Neural progenitor cell (in vitro differentiated cells): ENCODE measurements at places on chromosomes 12 and 14. TPM values are rescaled to one million over a fixed set of nuclear protein-coding genes. Genes with fewer than 3 reads are reported as not detected.

DNA sequence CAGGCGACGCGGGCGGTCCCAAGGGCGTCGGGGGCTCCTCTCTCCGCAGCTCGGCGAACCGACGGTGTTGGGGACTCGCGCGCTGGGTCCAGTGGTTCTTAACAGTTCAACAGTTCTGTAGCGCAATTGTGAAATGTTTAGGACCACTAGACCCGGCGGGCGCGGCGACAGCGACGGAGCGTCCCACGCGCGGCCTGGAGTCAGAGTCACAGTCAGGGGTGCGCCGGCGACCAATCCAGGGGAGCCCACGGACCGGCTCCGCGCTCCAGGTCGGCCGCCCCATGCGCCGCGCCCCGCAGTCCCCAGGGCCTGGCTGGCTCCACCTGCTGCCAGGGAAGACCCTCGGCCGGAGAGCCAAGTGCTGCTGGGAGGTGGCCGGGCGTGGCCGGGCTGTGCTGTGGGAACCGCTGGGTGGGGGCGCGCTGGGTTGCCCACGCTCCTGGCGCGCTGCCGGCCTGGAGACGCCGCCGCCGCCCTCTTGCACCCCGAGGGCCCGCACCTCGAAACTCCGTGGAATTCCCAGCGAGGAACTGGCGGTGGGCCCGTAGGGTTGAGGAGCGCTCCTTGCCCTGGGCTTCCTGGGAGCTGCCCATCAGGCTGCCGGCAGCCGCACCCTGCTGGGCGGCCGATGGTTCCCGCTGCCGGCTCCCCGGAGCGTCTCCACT lies 20.9 kb upstream of the KIF26A start:
- peak overlapping the region; percentile 44 for H3K4me3 ChIP-seq
- H3K36me3 ChIP-seq, result no peaks in the 10 kb centered on the region
- no peaks in the 10 kb centered on the region for H3K4me1 ChIP-seq
- no peak overlapping the region for H3K27ac ChIP-seq

DNA sequence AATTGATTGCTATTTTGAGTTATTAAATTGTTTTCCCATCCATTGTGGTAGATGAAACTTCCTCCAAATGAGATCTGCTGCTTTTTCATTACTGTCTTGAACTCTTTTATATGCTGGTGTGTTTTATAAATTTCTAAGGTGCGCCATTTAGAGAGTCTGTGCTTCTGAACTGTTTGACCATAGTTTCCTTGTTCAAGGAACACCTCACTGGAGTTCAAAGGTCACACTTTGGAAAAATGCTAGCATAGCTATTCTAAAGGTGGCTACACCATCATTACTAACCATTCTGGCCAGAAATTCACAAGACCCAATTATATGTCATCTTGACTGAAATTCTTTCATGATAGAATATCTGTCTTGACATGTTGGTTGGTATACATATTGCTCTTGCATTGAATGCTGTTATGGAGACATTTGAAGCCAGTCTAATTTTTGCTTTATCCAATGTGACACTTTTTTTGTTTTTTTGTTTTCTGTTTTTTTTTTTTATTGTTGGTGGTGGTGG lies 269.5 kb downstream of the PAWR start:
- no peaks in the 10 kb centered on the region for H3K36me3 ChIP-seq
- no peak overlapping the region for H3K4me3 ChIP-seq
- H3K27ac ChIP-seq, result no peak overlapping the region
- H3K27me3 ChIP-seq, result no peaks in the 10 kb centered on the region
- DNase-seq, result no peak

The ENDOU gene
- not detected in 2 replicates for total RNA-seq

- H3K4me1 ChIP-seq, result peaks cover 5% of the 10 kb centered on the region
- no peaks in the 10 kb centered on the region for H3K36me3 ChIP-seq
- H3K4me3 ChIP-seq, result no peak overlapping the region
- no peak for DNase-seq
- no peaks in the 10 kb centered on the region for H3K27me3 ChIP-seq
Measured at GRCh38 chr14:27668531-27668930, 1070.7 kb upstream of the NOVA1 start.

GRCh38 chr12:40261937-40262336 lies 37.1 kb downstream of the LRRK2 start:
- H3K27me3 ChIP-seq, result no peaks in the 10 kb centered on the region
- H3K4me1 ChIP-seq, result no peaks in the 10 kb centered on the region
- no peaks in the 10 kb centered on the region for H3K36me3 ChIP-seq
- H3K27ac ChIP-seq, result no peak overlapping the region

DNA sequence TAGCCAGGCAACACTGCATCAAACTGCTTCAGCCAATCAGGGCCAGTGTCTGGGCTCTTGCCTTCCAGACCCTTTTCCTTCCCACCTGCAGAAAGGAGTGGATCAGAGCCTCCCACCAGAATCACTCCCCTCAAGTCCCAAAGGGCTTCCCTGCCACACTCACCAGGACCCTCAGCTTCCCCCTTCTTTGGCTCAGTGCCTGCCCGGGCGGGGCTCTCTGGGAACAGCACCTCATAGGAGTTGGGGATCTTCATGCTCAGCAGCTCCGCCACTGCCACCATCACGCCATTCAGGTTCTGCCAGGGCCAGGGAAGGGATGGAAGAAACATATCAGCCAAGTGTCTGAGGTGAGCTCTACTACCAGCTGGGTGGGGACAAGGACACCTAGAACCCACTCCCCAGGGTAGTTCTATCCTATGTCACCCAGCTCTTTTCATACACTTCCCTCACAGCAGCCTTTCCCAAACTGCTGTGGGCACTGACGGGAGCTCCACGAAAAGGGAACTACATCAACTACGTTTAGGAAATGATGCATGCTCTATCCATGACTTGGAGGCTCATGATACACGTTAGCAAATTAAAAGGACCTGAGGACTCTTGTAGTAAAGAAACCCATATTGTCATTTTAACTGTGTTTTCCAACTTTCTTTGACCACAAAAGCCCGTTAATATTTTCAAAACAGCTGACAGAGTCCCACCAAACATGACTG lies 9.4 kb upstream of the PRKAG1 start:
- no peaks in the 10 kb centered on the region for H3K27me3 ChIP-seq
- no peak for DNase-seq
- no peaks in the 10 kb centered on the region for H3K4me1 ChIP-seq
- H3K27ac ChIP-seq, result no peak overlapping the region

The RHOF gene
- total RNA-seq, result 20.1 and 30.8 TPM in 2 replicates

The IKBIP gene
- total RNA-seq, result 31.1 and 51.6 TPM in 2 replicates

- no peak overlapping the region for H3K4me3 ChIP-seq
- no peaks in the 10 kb centered on the region for H3K27me3 ChIP-seq
- peaks cover 20% of the 10 kb centered on the region for H3K4me1 ChIP-seq
- H3K27ac ChIP-seq, result no peak overlapping the region
- no peaks in the 10 kb centered on the region for H3K36me3 ChIP-seq
- peak; percentile 89 for DNase-seq
Measured at GRCh38 chr12:57452937-57453509, 2.1 kb upstream of the INHBE start.

The MON2 gene
- 44.2 and 62.3 TPM in 2 replicates for total RNA-seq

- no peak for DNase-seq
- H3K27me3 ChIP-seq, result no peaks in the 10 kb centered on the region
- H3K4me3 ChIP-seq, result no peak overlapping the region
- H3K4me1 ChIP-seq, result peaks cover 41% of the 10 kb centered on the region
Measured at GRCh38 chr12:24039113-24039525, 89.6 kb upstream of the SOX5 start.

GRCh38 chr14:83207550-83207949 lies 1673.9 kb upstream of the SEL1L start:
- no peaks in the 10 kb centered on the region for H3K4me1 ChIP-seq
- no peaks in the 10 kb centered on the region for H3K27me3 ChIP-seq
- H3K27ac ChIP-seq, result no peak overlapping the region
- no peak for DNase-seq

DNA sequence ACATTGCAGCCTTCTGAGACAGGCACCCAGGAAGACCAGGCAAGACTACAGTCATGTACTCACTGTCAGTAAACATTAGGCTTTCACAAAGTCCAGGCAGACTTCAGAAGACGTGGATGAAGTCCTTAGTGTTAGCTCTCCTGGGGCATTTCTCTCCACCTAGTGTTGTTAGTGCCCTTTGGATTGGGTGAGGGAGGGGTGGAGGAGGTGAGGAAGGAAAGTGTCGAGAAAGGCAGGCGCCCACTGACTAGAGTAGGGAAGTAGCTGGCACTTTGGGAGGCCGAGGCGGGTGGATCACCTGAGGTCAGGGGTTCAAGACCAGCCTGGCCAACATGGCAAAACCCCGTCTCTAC lies 20.2 kb downstream of the TMEM229B start:
- peaks cover 4% of the 10 kb centered on the region for H3K4me1 ChIP-seq
- H3K36me3 ChIP-seq, result no peaks in the 10 kb centered on the region
- H3K27ac ChIP-seq, result no peak overlapping the region

The WSCD2 gene
- total RNA-seq, result 3.0 and 6.6 TPM in 2 replicates

The ARHGAP5 gene
- 131 and 202 TPM in 2 replicates for total RNA-seq

- H3K36me3 ChIP-seq, result no peaks in the 10 kb centered on the region
- H3K27me3 ChIP-seq, result peaks cover 98% of the 10 kb centered on the region
- H3K4me1 ChIP-seq, result peaks cover 28% of the 10 kb centered on the region
- peak; percentile 75 for DNase-seq
- no peak overlapping the region for H3K27ac ChIP-seq
Measured at GRCh38 chr12:80709811-80710726, 2.6 kb downstream of the MYF6 start.

The PIWIL1 gene
- total RNA-seq, result not detected in 2 replicates

GRCh38 chr12:58099476-58099875 lies 158.1 kb downstream of the ATP23 start:
- DNase-seq, result no peak
- H3K27me3 ChIP-seq, result no peaks in the 10 kb centered on the region
- H3K4me1 ChIP-seq, result no peaks in the 10 kb centered on the region
- H3K27ac ChIP-seq, result no peak overlapping the region
- no peaks in the 10 kb centered on the region for H3K36me3 ChIP-seq
- H3K4me3 ChIP-seq, result no peak overlapping the region

The TNFAIP2 gene
- total RNA-seq, result 5.3 and 14.0 TPM in 2 replicates

DNA sequence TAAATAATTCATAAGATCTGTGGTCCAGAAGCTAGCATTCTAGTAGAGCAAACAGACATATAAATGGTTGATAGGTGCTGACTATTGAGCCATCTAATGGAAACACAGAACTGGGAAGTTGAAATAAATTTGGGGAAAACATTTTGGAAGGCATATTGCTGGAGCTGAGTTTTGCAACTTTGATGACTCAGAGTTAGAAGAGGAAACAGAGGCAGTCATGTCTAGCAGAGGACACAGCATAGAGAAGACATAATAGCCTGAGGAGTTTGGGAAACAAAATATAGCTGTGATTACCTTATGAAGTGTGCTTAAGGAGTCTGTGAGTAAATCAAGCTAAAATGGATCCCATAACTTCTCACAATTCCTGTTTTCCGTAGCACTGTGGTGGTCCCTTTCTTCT lies 86.9 kb upstream of the FLRT2 start:
- no peak for DNase-seq
- H3K27ac ChIP-seq, result no peak overlapping the region
- no peaks in the 10 kb centered on the region for H3K36me3 ChIP-seq
- H3K4me1 ChIP-seq, result no peaks in the 10 kb centered on the region
- H3K27me3 ChIP-seq, result no peaks in the 10 kb centered on the region

- no peak for DNase-seq
- H3K27ac ChIP-seq, result no peak overlapping the region
- H3K4me1 ChIP-seq, result no peaks in the 10 kb centered on the region
Measured at GRCh38 chr12:55915482-55915859, 12.2 kb downstream of the PYM1 start.

The DIO3 gene
- total RNA-seq, result 0.90 and 3.3 TPM in 2 replicates

DNA sequence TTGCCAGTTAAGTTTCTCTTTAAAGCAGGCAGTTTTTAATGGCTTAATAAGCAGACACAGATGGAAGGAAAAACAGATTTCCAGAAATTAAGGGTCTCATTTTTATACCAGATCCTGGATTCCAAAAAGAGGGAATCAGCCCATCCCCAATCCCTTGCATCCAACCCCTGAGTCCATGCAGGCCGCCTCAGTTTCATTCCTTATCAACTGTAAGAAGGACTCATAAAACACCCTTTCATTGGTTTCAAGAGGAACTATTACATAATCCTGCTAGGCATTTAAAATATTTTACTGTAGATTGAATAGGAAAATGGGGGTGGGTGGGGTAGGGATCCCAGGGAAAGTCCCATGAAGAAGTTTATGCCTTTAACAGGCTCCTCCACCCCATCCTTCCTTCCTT lies 9.4 kb downstream of the CCDC184 start:
- H3K27me3 ChIP-seq, result peaks cover 67% of the 10 kb centered on the region
- H3K27ac ChIP-seq, result no peak overlapping the region
- H3K36me3 ChIP-seq, result no peaks in the 10 kb centered on the region
- peaks cover 6% of the 10 kb centered on the region for H3K4me1 ChIP-seq
- DNase-seq, result no peak
- no peak overlapping the region for H3K4me3 ChIP-seq

The CCDC85C gene
- 19.0 and 41.3 TPM in 2 replicates for total RNA-seq

- no peak overlapping the region for H3K4me3 ChIP-seq
- peaks cover 9% of the 10 kb centered on the region for H3K4me1 ChIP-seq
- H3K27ac ChIP-seq, result no peak overlapping the region
- DNase-seq, result no peak
Measured at GRCh38 chr14:78904094-78904493, 733.9 kb downstream of the NRXN3 start.

DNA sequence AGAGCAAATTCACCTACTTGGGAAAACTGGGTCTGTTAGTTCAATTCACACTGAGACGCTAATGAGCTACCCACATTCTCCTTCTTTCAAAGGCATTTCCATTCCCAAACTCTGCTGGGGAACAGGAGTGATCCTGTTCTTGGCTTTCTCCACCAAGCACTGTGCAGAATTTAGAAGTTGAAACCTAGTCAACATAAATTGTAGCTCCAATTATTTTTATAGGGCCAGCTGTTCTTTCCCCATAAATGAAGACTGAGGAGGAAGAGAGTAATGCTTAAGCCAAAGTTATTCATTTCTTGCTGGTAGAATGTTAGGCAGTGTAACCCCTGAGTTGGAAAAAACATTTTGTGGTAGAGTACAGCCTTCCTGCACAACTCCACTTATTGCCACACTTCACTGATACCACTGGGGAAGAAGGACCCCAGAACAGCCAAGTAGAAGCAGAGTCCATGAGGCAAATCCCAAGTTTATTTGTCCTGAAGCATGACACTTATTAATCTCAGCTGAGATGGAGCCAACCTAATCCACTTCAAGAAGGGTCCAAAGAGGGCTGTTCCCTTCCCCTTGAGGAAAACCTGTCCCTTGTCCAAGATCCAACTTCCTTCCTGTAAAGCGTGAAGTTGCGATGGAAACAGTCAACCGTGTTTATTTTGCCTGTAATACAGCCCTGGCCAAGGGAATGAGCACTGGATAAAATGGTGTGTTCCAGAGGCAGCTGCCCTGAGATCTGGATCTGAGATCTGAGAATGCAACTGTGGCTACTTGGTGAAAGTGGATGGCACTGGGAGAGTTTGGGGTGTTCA lies 151.8 kb downstream of the TBX5 start:
- H3K4me3 ChIP-seq, result no peak overlapping the region

The ACVRL1 gene
- total RNA-seq, result 0.22 and 2.0 TPM in 2 replicates

DNA sequence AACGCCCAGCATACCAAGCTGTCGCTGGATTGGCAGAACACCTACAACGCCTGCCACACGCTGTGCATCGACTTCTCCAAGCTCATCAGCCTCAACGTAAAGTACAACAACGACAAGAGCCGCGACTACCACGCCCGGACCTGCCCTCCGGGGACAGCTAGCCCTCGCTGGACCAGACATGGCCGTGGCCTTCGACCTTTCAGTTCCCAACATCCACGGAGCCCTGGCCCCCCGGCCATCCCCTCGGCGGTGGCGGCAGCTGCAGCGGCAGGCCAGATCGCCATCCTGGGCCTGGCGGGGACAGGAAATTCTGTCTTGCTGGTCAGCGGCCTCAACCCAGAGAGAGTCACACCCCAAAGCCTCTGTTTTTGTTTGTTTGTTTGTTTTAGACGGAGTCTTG lies 132.6 kb upstream of the FUT8 start:
- peaks cover 45% of the 10 kb centered on the region for H3K4me1 ChIP-seq
- no peak overlapping the region for H3K27ac ChIP-seq
